ENCODE measurements at places on chromosomes 13 and 19.
A peak's percentile ranks its signal among the peaks of the same experiment; 100 is the strongest.

DNA sequence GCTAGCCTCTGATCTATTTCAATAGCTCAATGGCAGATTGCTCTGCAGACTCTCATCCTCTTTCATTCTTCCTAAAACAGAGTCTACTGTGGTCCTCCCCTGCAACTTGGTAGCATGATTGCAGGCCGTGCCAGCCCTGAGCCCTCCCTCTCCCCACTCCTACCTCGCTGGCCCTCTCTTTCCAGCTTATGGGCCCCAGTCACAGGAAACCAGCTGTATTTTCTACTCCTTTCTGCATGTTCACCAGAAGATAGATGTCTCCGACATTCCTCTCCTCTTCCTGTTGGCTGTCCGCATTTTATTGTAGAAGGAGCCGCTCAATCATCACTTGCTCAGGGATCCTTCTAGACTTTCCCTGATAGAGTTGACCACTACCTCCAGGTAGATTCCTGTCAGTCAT lies 50.2 kb downstream of the SERP2 start:
- no peak for DNase-seq

DNA sequence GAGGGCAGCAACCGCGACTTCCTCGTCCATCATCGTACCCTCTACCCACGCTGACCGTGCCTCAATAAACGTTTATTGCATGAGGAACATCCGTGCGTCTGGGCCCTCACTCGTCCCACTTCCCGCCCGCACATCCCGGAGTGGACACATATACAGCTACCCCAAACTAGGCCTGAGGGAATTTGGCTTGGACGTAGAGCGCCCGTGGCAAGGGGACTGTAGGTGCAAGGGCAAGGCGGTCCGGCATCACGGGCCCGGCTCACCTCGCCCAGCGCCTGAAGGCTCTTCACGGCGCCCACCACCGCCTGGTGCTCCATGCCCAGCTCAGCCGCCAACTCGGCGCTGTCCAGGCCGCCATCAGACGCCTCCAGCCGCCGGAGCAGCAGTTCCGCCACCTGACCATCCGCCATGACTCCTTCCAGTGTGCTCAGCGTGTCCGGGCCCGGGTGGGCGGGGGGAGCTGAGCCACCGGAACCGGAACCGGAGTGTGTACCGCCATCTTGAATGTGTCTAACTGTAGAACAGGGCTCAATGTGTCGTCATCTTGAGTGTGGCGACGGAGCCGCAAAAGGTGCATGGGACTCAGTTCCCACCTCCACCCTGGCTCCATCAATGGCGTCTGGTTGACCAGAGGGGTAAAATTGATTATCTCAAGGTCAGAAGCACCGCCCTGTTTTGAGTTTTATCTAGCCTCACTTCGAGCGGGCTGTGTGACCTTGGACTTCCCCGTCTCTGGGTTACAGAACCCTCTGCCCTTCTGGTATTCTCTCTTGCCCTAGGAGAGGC lies at the start of gene FARSA:
TSS of gene FARSA (minus strand) at position 425 of the 786 bp plus-strand sequence. CDS start at position 410, 15 bp downstream.
- peak; percentile 73 for DNase-seq

- no peak for DNase-seq
These were observed 63.4 kb downstream of the KCTD12 start for GRCh38 chr13:76822698-76823267.

- no peak for DNase-seq
These were observed 4.2 kb downstream of the OR7D2 start for GRCh38 chr19:9183000-9183399.

- no peak for DNase-seq
These were observed 1203.5 kb upstream of the PRR20A start for GRCh38 chr13:55937180-55937579.

DNA sequence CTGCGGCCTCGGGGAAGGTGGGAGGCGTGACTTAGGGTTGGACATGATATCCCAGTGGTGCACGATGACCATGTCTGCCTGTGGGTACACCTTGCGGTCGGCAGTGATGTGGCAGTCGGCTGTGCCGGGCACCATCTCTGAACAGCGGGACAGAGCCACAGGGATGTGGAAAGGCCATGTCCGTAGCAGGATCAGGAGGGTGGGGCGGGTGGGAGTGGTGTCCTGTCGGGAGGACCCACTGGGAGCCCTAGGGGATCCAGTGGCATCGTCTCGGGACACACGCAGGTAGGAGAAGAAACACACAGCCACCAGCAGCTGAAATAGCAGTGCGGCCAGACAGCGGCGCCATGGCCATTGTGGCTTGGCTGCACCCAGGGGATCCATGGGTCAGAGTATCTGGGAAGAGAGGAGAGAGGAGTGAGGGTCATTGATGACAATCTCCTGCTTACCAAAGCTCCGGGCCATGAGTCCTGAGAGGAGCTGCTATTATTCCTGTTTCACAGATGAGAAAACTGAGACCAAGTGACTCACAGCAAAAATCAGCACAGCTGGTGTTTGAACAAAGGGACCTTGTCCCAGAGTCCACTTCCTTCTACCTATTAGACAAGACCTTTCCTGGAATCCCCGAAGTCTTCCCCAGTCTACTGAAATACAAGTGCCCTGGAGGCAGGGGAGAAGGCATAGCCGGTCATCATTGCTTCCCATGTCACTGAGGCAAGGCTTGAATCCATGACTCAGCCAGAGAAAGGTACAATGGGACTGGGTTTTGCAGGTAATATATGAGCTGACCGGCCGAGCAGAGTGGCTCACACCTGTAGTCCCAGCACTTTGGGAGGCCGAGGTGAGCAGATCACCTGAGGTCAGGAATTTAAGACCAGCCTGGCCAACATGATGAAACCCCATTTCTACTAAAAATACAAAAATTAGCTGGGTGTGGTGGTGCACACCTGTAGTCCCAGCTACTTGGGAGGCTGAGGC lies 5.2 kb upstream of the FUT6 start:
- no peak for DNase-seq

DNA sequence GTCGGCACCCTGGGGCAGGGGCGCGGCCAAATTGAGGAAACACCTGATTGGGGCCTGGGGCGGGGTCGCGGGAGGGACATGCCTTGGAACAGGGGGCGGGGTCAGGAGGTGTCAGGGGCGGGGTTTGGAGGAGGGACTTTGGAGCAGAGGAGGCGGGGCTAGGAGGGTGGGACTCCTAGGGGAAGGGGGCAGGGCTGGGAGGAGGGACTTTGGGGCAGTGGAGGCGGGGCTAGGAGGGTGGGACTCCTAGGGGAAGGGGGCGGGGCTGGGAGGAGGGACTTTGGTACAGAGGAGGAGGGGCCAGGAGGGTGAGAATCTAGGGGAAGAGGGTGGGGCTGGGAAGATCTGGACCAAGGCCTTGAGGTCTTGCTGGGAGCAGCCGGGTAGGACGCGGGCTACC lies 21.9 kb downstream of the GRIN2D start:
- peak; percentile 61 for DNase-seq

GRCh38 chr13:33711436-33711835 lies 106.5 kb upstream of the RFC3 start:
- DNase-seq: no peak

DNA sequence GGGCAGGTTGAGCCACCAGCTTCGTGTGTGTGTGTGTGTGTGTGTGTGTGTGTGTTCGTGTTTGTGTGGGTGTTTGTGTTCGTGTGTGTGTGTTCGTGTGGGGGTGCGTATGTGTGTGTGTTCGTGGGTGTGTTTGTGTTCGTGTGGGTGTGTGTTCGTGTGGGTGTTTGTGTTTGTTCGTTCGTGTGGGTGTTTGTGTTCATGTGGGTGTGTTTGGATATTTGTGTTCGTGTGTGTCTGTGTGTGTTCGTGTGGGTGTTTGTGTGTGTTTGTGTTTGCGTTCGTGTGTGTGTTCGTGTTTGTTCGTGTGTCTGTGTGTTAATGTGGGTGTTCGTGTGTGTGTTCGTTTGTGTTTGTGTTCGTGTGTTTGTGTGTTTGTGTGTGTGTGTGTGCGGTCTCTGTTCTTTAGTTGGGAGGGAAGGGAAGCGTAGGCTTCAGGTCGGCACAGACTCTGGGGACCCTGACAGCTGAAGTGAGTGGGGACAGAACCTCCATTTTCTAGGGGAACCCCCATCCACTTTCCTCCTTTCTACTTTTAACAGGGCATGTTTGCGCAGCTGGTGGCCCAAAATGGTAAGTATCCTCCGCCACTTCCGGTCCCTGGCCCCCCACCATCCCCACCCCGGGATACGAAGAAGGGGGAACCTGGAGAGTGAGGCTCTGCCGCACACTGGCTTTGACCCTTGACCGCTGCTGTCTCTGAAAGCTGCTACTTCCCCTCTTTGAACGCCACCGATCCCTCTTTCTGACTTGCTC lies 1.6 kb downstream of the TNFSF9 start:
- no peak for DNase-seq

DNA sequence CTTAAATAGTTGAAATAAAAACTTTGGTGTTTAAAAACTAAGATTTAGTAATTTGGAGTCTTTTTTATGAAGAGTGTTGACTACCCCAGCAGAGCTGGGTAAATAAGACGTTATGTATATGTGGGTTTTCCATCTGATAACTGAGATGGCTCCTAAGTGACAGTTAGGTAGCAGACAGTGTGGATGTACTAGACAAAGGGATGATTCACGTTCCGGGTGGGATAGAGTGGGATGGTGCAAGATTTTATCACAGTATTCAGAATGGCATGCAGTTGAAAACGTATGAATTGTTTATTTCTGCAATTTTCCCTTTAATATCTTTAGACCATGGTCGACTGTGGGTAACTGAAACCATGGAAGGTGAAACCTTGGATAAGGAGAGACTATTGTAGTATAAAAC lies 50.4 kb downstream of the NAA16 start:
- DNase-seq: no peak

DNA sequence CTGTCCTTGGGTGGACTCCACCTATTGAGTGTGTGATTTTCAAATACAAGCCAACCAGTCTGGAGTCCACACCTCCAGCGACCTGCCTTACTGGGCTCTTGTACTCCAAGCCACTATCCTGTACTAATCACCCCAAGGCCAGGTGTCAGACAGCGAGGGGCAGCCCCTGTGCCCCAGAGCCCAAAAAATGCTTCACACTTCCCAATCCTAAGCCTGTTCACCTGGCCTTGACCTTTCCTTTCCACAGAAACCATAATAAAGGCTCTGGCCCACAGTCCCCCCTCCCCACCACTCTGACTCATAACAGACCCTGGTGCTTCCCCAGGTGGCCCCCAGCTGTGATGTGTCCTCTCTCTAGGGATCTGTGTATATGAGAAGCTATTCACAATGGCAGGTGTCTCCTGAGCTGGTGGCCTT lies 3.9 kb downstream of the CD209 start:
- no peak for DNase-seq

GRCh38 chr13:90838317-90838960 lies 509.0 kb upstream of the MIR17HG start:
- DNase-seq: no peak

DNA sequence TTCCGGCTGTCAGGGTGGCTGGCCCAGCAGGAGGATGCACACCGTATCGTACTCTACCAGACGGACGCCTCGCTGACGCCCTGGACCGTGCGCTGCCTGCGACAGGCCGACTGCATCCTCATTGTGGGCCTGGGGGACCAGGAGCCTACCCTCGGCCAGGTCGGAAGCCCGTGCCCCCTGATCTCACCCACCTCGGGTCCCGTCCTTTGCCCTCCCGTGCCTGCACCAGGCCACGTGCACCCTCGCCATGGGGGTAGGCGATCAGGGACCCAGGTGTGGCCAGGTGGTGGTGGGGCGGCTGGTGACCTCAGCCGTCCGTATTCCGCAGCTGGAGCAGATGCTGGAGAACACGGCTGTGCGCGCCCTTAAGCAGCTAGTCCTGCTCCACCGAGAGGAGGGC lies 19.0 kb downstream of the PNPLA6 start:
- DNase-seq: no peak

DNA sequence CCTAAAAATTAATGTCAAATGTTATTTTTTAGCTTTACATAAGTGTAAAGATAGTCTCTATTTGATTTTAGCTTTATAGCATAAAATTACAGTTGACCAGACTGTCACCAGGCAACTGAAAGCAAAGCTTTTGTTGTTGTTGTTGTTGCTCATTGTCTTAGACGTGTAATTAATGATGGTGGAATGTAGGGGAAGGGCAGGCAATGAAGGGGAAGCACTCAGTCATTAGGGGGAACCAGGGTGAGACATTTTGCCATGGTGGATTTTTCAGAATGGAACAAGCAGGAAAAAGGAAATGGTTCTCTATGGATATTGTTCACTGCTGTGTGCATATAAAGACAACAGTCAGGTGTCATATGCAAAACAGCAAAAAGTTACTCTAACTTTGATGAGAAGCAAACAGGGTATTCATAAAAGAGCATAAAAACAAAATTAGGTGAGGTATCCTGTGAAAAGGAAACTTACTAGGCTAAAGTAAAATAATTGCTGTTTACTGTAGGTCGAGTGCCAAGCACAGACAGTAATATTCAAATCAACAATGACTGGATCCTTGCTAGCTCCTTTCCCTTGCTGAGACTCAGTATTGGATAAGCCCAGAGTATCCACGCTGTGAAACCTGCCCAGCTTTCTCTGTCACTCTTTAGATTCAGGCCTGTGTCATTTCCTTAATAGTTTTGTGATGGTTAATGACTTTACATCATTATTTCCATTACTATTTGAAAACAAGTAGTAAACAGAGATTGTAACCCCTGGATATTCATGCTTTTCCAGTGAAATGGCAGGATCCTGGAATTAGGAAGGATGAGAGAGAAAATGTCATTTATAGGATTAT lies 110.5 kb downstream of the LRCH1 start:
- no peak for DNase-seq

DNA sequence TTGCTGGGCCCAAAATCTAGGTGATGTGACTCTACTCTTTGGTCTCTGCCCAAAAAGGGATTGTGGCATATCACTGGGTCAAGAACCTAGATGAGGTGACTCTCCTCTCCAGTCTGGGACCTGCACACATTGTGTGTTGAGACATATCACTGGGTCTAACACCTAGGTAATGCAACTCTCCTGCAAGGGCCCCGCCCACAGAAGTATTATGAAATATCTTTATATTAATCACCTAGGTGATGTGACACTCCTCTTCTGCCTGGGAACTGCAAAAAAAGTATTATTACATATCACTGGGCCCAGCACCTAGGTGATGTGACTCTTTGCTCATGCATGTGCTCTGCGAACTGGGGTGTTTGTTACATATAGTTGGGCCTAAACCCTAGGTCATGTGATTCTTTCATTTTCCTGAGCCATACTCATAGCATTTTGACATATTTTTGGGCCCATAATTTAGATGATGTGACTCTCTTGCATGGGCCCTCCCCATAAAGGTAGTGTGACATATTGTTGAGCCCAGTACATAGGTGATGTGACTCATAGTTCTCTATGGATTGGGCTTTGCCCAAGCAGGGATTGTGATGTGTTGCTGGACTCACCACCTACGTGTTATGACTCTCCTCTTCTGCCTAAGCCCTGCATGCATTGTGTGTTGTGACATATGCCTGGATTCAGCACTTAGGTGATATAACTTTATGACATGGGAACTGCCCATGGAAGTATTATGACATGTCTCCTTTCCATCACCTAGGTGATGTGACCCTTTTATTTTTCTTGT lies 11.2 kb upstream of the ZNF681 start:
- no peak for DNase-seq

Data from activated CD4-positive, alpha-beta T cell treated with anti-CD3 and anti-CD28 coated beads, Interleukin-2, amount 50 U/mL, for 24 hours (primary cell).